ENCODE measurements at places on chromosomes 3 and 15. TPM values are rescaled to one million over a fixed set of nuclear protein-coding genes. Genes with fewer than 3 reads are reported as not detected.

Gene ANKRD34C
- total RNA-seq, result not detected

GRCh38 chr3:100330651-100331050 lies 3.9 kb upstream of the NIT2 start:
- peaks cover 13% of the 10 kb centered on the region for H3K4me1 ChIP-seq
- no peaks in the 10 kb centered on the region for H3K36me3 ChIP-seq
- no peaks in the 10 kb centered on the region for H3K27me3 ChIP-seq
- no peak overlapping the region for H3K27ac ChIP-seq

- H3K27me3 ChIP-seq, result no peaks in the 10 kb centered on the region
- DNase-seq, result peak; percentile 52
- no peak overlapping the region for H3K27ac ChIP-seq
- H3K36me3 ChIP-seq, result no peaks in the 10 kb centered on the region
Measured at GRCh38 chr15:60423537-60423936, 25.8 kb upstream of the ANXA2 start.

DNA sequence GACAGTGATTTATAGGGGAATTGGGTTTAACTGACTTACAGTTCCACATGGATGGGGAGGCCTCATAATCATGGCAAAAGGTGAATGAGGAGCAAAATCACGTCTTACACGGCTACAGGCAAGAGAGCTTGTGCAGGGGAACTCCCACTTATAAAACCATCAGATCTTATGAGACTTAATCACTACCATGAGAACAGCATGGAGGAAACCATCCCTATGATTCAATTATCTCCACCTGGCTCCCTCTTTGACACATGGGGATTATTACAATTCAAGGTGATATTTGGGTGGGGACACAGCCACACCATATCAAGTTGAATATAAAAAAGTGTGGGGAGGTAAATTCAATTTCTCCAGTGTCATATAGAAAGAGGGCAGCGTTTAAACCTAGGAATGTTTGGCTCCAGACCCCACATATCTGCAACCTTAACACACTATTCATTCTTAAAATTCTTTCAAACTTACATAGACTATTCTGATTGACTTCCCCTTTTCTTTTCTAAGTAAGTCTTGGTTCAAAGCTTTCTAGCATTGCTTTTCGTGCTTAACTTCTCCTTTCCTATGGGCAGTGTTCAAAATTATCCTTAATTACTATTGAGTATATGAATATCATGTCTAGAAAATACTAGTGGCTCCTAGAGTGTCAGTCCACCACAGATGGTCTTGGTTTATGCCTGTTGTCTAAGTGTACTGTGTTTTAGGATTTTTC lies 446.7 kb upstream of the GBE1 start:
- no peaks in the 10 kb centered on the region for H3K36me3 ChIP-seq
- no peak overlapping the region for H3K27ac ChIP-seq
- no peak overlapping the region for H3K4me3 ChIP-seq
- H3K4me1 ChIP-seq, result no peaks in the 10 kb centered on the region
- DNase-seq, result no peak
- no peaks in the 10 kb centered on the region for H3K27me3 ChIP-seq

Gene TEX55
- not detected for total RNA-seq

DNA sequence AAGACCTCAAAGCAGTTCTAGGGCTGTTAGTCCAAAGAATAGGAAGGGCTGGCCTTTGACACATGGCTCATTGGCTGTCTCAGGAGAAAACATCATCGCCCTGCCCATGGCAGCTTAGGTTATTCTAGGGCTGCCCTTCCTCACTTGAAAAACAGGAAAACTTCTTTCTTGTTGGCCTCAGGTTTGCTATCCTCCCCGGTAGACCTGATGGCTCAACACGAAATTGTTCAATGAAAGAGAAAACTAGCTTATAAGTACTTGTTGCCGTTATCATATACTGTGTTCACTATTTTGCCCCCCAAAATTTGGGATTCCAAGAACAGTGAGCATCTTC lies 602 bp upstream of the SLTM start:
- H3K36me3 ChIP-seq, result no peaks in the 10 kb centered on the region
- peaks cover 21% of the 10 kb centered on the region for H3K4me1 ChIP-seq
- no peak for DNase-seq
- peak overlapping the region; percentile 52 for H3K4me3 ChIP-seq

GRCh38 chr3:119600732-119601131 lies 3.0 kb downstream of the PLA1A start:
- no peak overlapping the region for H3K4me3 ChIP-seq
- H3K36me3 ChIP-seq, result no peaks in the 10 kb centered on the region
- peaks cover 16% of the 10 kb centered on the region for H3K4me1 ChIP-seq
- peak; percentile 10 for DNase-seq

Gene TERC
- 47.0 TPM for total RNA-seq

Gene NOX5
- 0.91 TPM for total RNA-seq

Gene PPP1R14D
- total RNA-seq, result not detected

DNA sequence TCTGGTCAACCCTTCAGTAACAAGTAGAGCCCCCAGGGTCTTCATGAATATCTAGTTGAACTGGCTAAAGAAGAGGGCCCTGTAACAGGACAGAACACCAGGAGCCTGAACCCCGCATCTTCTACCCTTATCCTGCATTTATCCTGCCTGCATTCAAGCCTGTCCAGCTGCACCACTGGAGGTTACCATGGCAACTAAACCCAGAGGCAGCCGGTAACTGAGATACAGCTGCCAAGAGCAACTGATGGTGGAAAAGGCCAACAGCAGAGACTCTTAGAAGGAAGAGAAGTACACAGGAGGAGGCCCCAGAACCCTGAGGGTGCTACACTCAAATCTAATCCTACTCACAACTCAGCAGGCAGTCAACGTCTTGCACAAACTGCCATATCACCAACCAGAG lies 3.7 kb upstream of the PRKAR2A start:
- peaks cover 16% of the 10 kb centered on the region for H3K4me1 ChIP-seq
- no peaks in the 10 kb centered on the region for H3K27me3 ChIP-seq
- no peak overlapping the region for H3K27ac ChIP-seq
- no peak overlapping the region for H3K4me3 ChIP-seq
- no peak for DNase-seq

- H3K4me1 ChIP-seq, result peaks cover 16% of the 10 kb centered on the region
- no peak overlapping the region for H3K4me3 ChIP-seq
- DNase-seq, result no peak
- H3K27me3 ChIP-seq, result 0 out of 2 replicates have a peak, but pooled peaks cover 3% of the 10 kb centered on the region
- no peak overlapping the region for H3K27ac ChIP-seq
Measured at GRCh38 chr3:181713676-181714612, 2.2 kb downstream of the SOX2 start.

Gene MUC20
- 2.4 TPM for total RNA-seq

Gene CORO2B
- 2.8 TPM for total RNA-seq

GRCh38 chr3:36615861-36616260 lies 148.5 kb downstream of the DCLK3 start:
- H3K36me3 ChIP-seq, result no peaks in the 10 kb centered on the region
- H3K27me3 ChIP-seq, result peaks cover 19% of the 10 kb centered on the region

- DNase-seq, result no peak
- no peaks in the 10 kb centered on the region for H3K4me1 ChIP-seq
- H3K27ac ChIP-seq, result no peak overlapping the region
Measured at GRCh38 chr3:73622091-73622805, 2.5 kb downstream of the PDZRN3 start.

- DNase-seq, result no peak
- H3K27ac ChIP-seq, result no peak overlapping the region
- no peaks in the 10 kb centered on the region for H3K36me3 ChIP-seq
- H3K4me1 ChIP-seq, result no peaks in the 10 kb centered on the region
- no peaks in the 10 kb centered on the region for H3K27me3 ChIP-seq
Measured at GRCh38 chr3:88480822-88481221, 331.1 kb downstream of the C3orf38 start.

DNA sequence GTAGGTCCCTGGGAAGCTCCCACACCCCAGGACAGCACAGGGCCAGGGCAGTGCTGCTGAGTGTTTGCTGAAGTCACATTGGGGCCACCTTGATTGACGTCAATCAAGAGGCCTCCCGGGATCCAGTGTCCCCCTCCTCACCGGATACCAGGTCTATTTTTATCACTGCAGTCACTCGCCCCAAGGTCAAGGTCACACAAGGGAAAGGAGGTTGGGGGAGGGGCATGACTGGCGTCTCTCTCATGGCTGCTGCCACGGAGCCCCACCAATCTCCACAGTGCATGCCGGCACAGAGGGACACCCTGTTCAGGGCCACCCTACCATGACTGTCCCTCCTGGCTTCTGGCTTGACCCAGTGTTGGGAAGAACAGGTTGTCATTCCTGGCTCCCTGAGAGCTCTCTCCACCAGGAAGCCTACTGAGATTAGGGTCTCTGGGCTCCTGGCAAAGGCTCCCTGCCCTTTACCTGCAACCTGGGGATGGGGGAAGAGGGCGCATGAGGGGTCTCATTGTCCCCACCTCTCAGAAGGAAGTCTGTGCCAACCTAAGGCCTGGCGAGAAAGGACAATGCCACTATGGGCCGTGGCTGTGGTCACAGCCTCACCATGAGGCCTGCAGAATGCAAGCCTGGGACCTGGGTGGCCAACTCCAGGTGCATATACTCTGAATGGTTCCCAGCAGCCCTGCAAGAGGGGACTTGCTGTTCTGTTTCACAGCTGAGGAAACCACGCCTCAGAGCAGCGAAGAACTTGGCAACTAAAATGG lies 1.5 kb downstream of the MYL3 start:
- H3K36me3 ChIP-seq, result no peaks in the 10 kb centered on the region
- H3K4me3 ChIP-seq, result no peak overlapping the region
- H3K27ac ChIP-seq, result no peak overlapping the region
- no peak for DNase-seq

Gene ALPK3
- 2.0 TPM for total RNA-seq

Gene CLSTN2
- total RNA-seq, result 0.02 TPM

Gene TIGIT
- 0.07 TPM for total RNA-seq

DNA sequence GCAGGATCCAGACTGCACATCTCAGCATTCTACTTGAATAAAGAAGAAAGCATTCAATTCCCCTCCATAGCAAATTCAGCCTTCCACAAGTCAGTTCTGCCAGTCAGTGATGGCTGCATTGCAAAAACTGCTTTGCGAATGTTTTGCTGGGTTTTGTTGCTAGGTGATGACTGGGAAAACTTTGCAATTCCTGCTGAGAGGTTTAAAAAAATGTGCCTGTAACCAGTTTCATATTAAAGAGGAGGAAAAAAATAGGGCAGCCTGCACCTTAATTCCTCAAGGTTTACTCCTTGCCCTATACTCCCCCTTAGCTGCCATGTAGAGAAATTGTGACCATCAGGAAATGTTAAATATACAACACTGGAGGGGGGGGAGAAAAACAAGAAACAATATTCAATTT lies 225.6 kb upstream of the ATP11B start:
- H3K4me1 ChIP-seq, result no peaks in the 10 kb centered on the region
- no peaks in the 10 kb centered on the region for H3K27me3 ChIP-seq
- DNase-seq, result no peak
- H3K4me3 ChIP-seq, result no peak overlapping the region

- no peaks in the 10 kb centered on the region for H3K27me3 ChIP-seq
- no peak for DNase-seq
- no peak overlapping the region for H3K27ac ChIP-seq
- H3K4me1 ChIP-seq, result no peaks in the 10 kb centered on the region
- peaks cover 83% of the 10 kb centered on the region for H3K36me3 ChIP-seq
- no peak overlapping the region for H3K4me3 ChIP-seq
Measured at GRCh38 chr3:128066676-128067075, 14.4 kb downstream of the SEC61A1 start.

DNA sequence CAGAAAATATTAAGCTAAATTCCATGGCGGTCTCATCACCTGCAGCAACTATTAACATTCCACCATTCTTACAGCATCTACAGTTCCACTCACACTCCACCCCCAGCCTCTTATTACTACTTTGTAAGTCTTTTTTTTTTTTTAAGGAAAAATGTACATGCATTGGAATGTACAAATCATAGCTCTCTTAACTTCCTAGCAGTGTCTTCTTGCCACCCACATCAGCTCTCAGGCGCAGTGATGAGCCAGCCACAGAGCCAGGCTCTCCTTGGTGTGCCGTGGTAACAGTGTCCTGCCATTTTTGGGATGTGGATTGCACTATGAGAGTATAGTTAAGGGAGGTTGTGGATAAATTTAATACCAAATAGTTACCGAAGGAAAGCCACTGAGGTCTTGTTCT lies 17.8 kb downstream of the ABHD17C start:
- DNase-seq, result no peak
- no peak overlapping the region for H3K4me3 ChIP-seq
- no peaks in the 10 kb centered on the region for H3K36me3 ChIP-seq
- no peaks in the 10 kb centered on the region for H3K27me3 ChIP-seq

DNA sequence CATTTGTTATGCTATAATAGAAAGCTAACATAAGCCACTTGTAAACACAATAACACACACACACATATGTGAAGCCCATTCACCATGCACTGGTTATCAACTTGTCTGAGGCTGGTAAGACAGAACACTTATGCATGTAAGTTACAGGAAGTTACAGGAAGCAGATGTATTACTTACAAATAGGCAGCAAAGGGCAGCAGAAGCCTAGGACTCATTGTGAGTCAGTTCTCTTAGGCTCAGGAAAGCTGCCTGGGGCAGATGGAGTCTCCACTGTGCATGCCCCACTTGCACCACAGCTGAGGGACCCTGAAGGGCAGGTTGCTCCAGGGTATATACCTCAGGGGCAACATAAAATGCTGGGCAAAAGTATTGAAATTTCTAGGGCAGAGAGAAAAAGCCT lies 748.8 kb upstream of the CCDC54 start:
- H3K27me3 ChIP-seq, result no peaks in the 10 kb centered on the region
- H3K4me3 ChIP-seq, result no peak overlapping the region

- peaks cover under 1% of the 10 kb centered on the region for H3K4me1 ChIP-seq
- DNase-seq, result no peak
- H3K27me3 ChIP-seq, result no peaks in the 10 kb centered on the region
- H3K36me3 ChIP-seq, result peaks cover 58% of the 10 kb centered on the region
- no peak overlapping the region for H3K27ac ChIP-seq
Measured at GRCh38 chr15:67183443-67184169, 70.9 kb downstream of the AAGAB start.

DNA sequence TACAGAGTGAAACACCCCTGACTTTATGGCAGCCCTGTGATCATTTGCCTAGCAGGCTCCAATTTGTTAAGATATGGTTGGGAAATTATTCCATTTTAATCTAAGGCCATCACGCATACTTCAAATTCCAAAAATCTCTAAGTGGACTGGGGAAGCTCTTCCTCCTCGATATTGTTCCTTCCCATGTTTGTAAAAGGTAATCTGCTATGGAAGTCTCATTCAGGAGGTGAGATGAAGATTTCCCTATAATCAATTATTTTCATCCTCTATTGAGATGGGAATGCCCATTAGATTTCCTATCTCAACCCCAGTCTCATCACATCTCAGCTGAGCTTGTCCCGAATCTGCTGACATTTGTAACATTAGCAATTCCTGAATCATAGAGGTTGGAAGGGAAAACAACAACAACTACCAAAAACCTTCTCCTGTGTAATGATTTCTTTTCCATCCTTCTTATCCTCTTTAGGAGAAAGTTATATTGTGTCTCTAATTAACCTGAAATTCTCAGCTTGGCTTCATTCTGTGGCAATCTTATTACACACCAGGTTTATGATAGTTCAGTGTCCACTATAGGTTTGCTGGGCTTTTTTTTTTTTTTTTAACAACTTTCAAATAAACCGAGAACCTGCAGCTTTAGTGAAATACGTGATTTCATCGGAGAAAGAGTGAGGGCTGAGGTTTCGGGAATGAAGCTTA lies 2.2 kb upstream of the NR2F2 start:
- no peak for DNase-seq
- H3K36me3 ChIP-seq, result no peaks in the 10 kb centered on the region
- H3K27me3 ChIP-seq, result no peaks in the 10 kb centered on the region
- peaks cover 36% of the 10 kb centered on the region for H3K4me1 ChIP-seq
- H3K4me3 ChIP-seq, result peak overlapping the region; percentile 89
